ENCODE measurements at places on chromosomes 3 and 15. TPM values are rescaled to one million over a fixed set of nuclear protein-coding genes. Genes with fewer than 3 reads are reported as not detected.
A peak's percentile ranks its signal among the peaks of the same experiment; 100 is the strongest.

DNA sequence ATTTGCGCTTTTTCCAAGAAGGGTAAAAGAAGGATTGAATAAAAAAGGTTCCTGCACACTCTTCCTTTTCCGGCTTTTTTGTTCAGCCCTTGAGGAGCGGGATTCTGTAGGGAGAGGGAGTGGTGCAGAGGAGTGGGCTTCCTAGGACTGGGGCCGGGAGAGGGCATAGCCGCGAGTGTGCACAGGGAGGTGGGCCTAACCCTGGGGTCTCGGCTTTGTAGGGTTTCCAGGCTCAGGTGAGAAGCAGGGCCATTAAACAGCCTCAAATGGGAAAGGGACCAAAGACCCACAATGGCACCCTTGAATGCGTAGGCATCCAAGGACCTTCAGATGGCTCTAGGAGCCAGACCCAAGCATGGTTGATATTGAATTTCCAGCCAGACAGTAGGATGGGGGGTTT, 35.4 kb upstream of the RAB6B start:
- DNase-seq: no peak

GRCh38 chr3:197782230-197782629, 8.8 kb upstream of the LRCH3 start:
- DNase-seq: no peak

DNA sequence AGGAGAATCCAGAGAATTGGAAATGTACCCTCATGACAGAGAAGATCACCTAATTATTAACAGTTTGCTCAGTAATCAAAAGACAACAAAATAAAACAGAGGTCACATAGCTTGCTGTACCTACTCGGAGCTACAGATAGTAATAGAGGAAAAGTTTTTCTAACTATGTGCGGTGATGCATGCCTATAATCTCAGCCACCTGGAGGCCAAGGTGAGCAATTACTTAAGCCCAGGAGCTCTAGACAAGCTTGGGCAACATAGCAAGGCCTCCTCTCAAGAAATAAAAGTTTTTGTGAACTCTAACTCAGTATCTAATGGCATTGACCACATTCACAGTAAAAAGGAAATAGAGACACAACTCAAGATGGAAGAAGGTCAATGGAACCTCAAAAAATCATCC, 243.6 kb downstream of the ATP8B4 start:
- DNase-seq: no peak

GRCh38 chr15:52284164-52284563, 11.4 kb downstream of the MYO5C start:
- no peak for DNase-seq

GRCh38 chr3:27147215-27147614, 222.0 kb downstream of the NEK10 start:
- no peak for DNase-seq

- no peak for DNase-seq
These were observed 91.5 kb downstream of the STT3B start for GRCh38 chr3:31624083-31624709.

DNA sequence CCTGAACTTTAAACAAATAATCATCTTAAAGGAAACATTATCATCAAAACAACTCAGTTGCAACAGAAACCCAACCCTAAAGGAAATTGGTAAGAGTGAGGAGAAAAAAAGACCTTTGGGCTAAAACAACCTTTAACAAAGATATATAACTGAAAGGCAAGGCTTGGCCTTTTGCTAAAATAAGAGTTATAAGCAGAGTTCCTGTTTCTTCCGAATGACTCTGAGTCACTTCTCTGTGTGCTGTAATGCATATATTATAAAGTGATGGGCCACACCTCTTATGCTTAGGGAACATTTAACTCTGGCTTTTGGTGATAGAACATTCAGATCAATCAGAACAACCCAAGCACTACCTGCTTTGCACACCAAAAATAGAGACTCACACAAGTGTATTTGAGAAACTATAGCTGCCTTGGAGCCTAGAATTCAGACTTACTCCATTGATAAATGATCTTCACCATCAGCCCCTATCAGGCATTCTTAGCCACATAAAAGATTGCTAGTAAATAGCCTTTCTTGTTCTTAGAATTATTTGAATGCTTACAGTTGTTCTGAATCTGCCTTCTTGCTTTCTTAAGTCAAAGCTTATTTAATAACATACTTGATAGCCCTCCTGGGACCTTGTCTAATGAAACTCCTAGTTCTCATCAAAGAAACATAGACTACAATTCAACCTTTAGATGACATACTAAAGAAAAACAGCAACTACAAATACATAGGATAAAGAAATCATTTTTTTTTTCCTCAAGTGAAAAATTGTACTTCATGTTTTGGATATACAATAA, 294.2 kb upstream of the SEMA6D start:
- no peak for DNase-seq

DNA sequence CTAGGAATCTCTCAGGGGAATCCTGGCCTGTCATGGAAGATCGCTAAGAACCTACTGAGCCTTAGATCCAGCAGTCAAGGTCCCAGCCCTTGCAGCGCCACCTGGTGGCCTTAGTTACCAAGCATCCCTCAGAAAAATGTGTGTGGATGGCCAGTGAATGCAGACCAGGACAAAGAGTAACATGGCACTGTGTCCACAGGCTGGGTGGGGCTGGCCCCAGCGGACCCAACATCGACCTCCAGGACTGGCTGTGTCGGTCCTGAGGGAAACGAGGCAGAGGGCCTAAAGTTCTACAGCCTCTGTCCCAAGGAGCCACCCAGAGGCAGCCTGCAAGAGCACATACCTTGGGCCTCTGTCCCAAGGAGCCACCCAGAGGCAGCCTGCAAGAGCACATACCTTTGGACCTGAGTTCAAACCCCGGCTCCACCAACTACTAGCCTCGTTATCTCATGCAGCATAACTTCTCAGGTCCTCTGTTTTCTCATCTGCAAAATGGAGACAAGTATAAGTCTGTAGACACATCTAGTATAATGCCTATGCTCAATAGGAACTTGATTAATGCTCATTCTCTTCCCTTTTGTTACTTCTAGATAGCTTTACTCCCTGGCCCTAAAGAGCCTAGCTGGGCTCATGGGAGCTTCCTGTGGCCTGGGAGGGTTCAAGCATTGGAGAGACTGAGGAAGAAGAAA, 57.5 kb upstream of the HERC1 start:
- DNase-seq: peak; percentile 78

DNA sequence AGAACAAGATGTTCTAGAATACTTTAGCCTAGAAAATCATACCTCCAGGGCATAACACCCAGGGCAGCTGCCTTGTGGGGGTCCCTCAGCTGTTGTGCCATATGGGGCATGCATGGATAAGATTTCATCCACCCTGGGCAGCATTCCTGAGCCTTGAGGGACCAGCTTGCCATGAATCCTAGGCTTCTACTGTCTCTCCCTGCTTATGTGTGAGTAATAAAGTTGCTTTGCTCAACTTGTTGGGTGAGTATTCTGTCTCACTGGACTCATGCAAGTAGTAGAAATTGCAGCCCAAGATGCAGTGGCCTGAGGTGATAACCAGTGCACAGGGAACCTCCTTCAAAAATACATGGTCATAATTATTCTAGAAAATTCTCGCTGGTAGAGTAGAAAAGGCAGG, 52.1 kb upstream of the EPHB1 start:
- DNase-seq: no peak

DNA sequence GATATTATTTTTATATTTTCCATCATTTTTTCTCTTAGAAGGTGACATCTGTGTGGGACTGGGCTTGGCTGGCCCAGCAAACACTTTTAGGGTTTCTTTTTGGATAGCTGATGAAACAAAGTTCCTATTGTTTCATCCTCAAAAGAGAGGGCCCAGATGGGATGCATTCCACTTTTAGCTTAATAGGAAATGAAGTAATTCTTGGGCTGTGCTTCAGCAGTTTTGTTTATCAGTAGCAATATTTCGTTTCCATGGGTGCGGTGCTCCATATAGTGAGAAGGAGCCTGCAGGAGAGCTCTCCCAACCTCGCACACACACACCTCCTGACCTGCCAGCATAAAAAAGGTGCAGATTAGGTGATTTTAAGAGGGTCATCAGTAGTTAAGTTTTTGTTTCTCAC, 147.5 kb downstream of the AKAP13 start:
- DNase-seq: no peak

GRCh38 chr3:48468329-48468731, 21.8 kb downstream of the ATRIP start:
- DNase-seq: no peak

GRCh38 chr15:97992823-97993222, 32.3 kb downstream of the ARRDC4 start:
- no peak for DNase-seq

ARRDC4 gene
- total RNA-seq: 48.2 TPM

AQP9 gene
- total RNA-seq: 9.3 TPM

EPB42 gene
- 4.5 TPM for total RNA-seq

Measured in sciatic nerve (tissue), 2 donors.